Sigmoid colon (tissue), 7 donors: ENCODE measurements at places on chromosomes 5 and 9.
A peak's percentile ranks its signal among the peaks of the same experiment; 100 is the strongest.

DNA sequence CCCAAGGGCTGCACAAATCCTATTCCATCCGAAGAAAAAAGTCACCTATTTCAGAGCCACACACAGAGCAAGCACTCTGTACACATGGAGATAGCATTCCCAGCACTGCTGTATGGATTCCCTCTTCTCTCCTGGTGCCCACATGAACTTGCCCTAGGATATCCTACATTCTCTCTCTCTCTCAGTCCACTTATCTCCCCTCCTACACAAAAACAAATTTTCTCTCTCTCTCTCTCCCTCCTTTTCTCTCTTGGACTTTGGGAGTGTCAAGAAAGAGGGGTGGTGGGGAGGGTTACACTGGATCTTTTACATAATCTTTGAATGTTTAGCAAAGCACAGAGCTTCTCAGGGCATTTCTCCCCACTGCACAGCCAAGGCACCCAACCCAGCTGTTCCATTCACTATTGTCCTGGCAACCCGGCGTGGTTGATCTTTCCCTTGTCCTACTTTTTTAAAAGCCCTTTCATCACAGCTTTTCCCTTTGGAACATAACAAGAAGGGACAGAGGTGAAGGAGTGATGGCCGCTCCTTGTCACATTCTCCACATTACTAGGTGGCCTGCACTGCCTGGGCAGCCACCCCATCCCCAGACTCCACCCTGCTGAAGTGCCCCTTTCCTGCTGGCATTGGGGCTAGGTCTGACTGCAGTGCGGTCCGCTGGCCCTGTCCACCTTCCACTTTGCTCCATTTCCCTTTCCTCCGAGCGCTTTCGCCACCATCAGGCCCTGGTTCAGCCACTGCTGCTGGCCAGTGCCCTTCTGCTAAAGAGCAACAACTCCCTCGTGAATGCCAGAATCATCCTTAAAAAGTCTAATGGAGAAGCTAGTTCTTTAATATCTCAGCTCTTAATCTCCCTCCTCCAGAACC lies 22.2 kb upstream of the SLC1A3 start:
- no peak for DNase-seq

DNA sequence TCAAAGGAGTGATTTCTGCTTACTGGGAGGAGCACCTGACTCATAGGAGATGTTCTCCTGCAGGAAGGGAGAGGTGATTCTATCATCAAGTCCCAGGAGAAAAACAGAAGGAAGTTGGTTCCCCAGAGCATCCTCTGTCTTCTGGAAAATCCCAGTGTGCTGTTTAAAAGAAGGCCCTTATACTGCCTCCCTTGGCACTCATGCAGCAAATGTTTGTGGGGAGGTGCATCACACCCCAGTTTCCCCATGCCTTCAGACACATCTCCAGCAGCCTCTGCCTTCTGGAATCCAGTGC lies 63.1 kb downstream of the PPARGC1B start:
- no peak for DNase-seq

DNA sequence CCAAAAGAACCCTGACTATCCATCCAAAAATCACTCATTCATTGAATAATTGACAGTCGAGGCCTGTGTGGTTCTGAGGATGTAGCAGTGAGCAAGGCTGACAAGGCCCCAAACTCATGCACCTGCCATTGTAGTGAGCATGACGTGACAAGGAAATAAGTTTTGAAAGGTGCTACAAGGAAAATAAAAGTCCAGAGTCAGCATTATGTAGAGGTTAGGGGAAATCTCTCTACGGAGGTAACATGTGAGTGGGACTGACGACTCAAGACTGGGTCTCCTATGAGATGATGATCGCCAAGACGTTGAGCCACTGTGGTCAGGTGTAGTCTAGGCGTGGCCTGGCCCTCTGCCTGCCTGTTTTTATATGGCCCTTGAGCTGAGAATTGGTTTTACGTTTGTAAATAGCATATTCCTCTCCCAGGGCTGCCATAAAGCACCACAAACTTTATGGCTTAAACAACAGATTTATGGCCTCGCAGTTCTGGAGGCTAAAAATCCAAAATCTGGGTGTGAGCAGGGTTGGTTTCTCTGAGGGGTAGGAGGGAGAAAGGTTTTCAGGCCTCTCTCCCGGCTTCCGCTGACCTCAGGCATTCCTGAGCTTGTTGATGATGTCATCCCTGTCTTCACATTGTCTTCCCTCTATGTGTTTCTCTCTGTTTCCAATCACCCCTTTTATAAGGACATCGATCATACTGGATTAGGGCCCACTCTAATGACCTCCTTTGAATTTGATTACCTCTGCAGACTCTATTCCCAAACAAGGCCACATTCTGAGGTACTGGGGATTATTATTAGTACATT lies 206.4 kb upstream of the EGFLAM start:
- DNase-seq: no peak

- DNase-seq: no peak
Observed at GRCh38 chr5:1647580-1647979, 123.8 kb upstream of the LPCAT1 start.

DNA sequence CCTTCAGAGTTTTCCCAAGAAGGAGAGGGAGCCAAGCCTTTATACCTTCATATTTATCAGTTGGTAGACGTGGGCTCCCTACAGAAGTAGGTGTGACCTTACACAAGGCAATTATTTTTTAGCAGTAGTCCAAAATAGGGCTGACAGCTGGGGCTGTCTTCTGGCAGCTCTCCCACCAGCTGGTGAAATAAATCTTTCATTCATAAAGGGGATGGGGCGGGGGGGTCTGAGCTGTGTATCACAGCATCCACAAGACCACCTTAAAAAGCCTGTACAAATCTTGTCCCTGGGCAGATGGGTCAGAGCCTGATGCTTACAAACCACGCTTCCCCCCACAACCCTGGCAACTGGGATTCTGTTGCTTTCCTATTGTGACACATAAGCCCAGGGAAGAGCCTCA lies 19.7 kb downstream of the CSF2 start:
- no peak for DNase-seq

DNA sequence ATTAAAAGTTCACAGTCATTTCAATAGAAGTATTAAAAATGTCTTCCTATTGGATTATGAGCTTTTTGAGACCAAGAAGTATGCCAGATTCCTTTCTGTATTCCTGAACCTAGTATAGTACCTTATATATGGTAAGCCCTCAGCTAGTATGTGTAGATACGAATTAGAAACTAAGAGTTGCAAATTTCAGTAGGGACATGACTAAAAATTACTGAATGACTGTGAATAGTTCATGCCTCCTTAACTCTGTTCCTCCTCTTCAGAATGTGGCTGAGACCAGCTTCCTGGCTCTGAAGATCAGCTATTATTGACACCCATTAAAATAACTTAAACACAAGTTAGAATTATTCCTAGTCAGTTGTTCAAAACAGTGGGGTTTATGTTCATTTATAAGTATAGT lies 19.7 kb downstream of the KDM3B start:
- no peak for DNase-seq

GRCh38 chr5:172506251-172506650 lies 51.9 kb upstream of the SH3PXD2B start:
- DNase-seq: peak; percentile 33

GRCh38 chr9:83029531-83030137 lies 33.3 kb downstream of the RASEF start:
- no peak for DNase-seq

- DNase-seq: no peak
Observed at GRCh38 chr9:6565312-6565711, 80.2 kb downstream of the GLDC start.

- DNase-seq: no peak
Observed at GRCh38 chr9:79847074-79847473, 275.3 kb downstream of the TLE4 start.

- no peak for DNase-seq
Observed at GRCh38 chr5:163497315-163497714, 8.1 kb upstream of the MAT2B start.

DNA sequence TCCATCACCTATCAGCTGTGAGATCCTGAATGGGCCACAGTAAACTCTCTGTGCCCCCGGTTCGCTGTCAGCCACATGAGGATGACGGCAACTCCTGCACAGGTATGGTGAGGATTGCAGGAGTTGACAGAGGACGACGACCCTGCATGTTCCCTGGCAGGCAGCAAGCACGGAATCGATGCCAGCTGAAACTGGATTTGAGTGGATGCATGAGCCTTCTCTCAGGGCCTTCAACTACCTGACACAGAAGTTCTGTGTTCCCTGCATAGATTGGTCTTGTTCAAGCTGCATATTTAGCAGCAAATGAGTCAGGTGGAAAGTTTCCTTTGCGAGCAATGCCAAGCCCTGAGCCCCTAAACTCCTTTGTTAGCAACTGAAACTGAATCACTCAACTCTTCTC lies 69.6 kb upstream of the PTCH1 start:
- no peak for DNase-seq
